ENCODE measurements at places on chromosomes 2 and 18.

- no peak for DNase-seq
Measured at GRCh38 chr2:3001615-3002560, 375.7 kb downstream of the EIPR1 start.

DNA sequence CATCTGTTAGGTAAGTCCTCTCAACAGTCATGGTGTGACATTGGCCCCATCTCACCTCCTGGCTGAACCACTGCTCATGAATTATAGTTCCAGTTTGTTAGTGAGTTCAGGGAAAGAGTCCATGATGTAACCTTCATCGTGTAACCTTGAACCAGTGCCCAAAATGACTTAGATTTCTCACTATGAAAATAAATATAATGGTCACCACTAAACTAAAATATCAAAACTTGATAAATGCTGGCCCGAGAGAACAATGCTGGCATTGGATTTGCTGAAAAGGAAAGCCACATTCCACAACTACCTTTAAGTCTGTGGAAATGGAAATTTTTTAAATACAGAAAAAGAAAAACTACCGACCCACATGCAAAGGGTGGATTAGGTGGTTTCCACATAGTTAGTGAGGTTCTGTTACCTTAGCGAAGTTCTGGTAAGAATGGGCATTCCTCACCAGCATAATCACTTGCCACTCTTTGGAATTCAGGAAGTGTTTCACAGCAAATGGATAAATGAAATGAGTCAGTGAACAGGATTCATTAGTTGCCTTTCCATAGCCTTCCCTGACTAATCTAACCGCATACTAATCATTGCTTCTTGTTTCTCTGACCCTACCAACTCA, 133.9 kb upstream of the CTAGE1 start:
- DNase-seq = peak; percentile 89

GRCh38 chr2:32135409-32135808, 30.3 kb upstream of the SLC30A6 start:
- peak; percentile 87 for DNase-seq

- peak; percentile 53 for DNase-seq
Measured at GRCh38 chr2:119753041-119753929, 6.4 kb upstream of the PTPN4 start.

- no peak for DNase-seq
Measured at GRCh38 chr2:95063086-95063958, 37.8 kb downstream of the MAL start.

DNA sequence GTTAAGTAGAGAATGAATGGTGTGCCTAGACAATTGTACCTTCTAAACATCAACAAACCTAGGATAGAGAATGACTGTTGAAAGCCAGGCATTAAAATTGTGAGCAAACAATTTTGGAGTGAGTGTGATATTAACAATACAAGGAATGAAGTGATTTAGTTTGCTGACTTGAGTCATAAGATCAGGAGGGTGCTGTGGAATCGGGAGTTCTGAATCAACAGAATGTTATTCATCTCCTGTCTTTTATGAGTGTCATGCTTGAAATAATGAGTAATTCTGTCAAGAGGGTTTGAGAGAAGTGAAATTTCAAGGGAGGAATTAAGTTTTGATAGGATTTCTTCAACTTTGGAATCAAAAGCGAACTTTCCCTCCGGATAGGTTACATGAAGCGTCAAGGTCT, 214.4 kb upstream of the DSEL start:
- DNase-seq = peak; percentile 93

Measured in iris pigment epithelial cell (primary cell).